Bronchial epithelial cell (primary cell): ENCODE measurements at places on chromosomes 11 and 22.

GRCh38 chr11:118226296-118226695 lies 1.5 kb upstream of the JAML start:
- DNase-seq: no peak

- no peak for DNase-seq
Measured at GRCh38 chr11:64241241-64241490, 271 bp downstream of the FKBP2 start.

GRCh38 chr11:92838759-92839310 lies 130.6 kb upstream of the MTNR1B start:
- DNase-seq: no peak

DNA sequence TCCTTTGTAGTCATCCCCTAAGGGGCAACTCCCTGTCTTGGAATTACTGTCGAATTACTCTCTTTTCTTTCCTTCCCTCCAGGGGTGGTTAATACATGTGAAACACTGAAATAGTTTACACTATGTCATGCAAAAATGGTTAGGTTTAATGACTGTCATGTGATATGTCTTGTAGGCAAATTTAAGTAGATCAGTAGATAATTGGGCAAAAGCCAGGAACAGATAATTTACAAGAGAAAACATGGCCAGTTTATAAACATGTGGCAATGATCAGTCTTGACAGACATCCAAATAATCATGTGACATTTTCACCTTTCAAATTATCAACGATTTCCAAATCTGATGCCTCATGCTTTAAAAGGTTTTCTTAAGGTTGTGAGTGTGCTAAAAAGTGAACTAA lies 3.9 kb downstream of the VWA5A start:
- DNase-seq: no peak

DNA sequence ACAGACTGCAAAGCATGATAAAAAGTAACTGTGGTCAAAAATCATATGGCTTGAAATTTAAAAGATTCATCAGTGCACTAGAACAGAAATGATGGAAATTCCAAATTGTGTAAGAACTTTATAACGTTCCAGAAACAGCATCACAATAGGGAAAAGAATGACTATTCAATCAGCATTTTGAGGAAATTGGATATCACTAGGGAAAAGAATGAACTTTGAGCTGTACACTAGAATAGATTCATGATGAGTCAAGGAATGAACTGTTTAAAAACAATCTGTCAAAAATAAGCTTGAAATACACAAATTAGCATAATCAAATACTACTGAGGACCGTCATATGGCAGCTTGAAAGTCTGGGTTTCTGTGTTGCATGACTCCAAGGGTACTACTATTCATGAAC lies 20.5 kb upstream of the HEPHL1 start:
- peak; percentile 40 for DNase-seq

DNA sequence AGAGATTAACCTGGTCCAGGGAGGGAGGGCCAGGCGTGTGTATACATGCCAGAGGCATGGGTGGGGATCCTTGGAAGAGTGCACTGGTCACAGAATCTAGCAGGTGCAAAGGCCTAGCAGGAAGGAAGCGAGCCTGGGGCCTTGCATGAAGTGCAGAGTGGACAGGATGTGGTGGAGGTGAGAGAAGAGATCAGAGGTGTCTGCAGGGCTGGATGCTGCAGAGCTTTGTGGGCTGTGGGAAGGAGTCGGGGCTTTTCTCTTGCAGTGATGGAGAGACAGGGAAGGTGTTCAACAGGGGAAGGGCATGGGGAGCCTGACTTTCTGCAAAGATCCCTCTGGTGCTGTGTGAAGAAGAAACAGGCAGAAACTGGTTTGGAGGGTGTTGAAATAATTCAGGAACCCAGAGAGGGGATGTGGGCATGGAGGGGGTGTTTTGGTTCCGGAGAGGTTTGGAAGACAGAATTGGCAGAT lies 2.5 kb upstream of the TPST2 start:
- peak; percentile 44 for DNase-seq

DNA sequence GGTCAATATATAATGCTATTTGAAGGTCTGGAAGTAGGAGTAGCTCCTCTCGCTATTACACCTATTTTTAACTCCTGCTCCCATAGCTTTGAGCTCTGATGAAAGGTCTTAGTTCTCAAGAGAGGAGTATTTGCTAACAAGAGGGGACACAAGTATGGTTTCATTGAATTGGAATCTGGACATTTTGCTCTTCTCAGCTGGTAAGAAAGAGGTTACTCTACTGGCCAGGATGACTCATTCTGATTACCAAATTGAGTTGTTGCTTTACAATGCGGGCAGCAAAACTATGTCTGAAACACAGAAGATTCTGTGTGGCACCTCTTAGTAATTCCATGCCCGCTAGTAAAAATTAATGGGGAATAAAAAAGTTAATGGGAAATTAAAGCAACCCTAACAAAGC lies 63.6 kb upstream of the EP300 start:
- DNase-seq: peak; percentile 86

- DNase-seq: peak; percentile 56
Measured at GRCh38 chr11:60924110-60924905, at the start of gene TMEM132A. TMEM132A (plus strand) TSS chr11:60924460; CDS start chr11:60924634, 174 bp downstream.

DNA sequence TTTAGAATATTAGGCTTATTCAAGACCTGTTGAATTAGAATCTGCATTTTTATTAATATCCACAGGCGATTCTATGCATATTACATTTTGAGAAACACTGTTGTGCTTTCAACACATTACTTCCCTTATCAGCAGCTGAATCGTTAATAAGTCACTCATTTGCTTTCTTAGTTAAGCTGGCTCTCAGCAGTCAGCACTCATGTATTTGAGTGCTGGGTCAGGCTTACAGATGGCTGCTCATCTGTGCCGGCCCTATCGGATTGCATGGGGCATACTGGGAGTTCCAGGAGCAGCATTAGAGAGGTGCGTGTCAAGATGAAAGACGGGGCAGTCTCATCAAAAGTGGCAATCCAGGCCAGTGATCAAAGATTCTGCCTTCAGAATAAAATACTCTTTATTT lies 10.8 kb upstream of the OR51L1 start:
- no peak for DNase-seq

- DNase-seq: no peak
Measured at GRCh38 chr22:49305966-49306631, 521.6 kb downstream of the BRD1 start.

- no peak for DNase-seq
Measured at GRCh38 chr11:102192349-102193066, 82.3 kb downstream of the YAP1 start.

GRCh38 chr11:19659529-19659928 lies 53.1 kb upstream of the NAV2 start:
- peak; percentile 31 for DNase-seq

DNA sequence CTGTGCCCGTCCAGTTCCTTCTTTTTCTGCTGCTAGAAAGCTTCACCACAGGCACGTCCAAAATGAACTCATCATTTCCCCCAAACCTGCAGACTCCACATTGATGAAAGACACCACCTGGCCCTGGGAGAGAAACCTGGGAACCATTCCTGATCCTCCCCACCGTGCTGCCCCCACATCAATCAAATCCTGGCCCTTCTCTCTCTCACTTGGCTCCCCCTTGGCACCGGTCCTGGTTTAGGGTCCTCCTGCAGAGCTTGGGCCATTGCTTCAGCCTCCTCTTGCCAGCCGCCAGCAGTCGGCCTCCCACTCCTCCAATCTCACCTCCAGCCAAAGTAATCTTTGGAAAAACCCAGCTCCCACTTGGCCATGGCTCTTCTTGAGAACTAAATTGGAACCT lies 38.5 kb downstream of the RIBC2 start:
- DNase-seq: no peak
